ENCODE measurements at places on chromosomes 2 and 18.

GRCh38 chr2:5121121-5121520, 571.1 kb upstream of the SOX11 start:
- no peak for DNase-seq

DNA sequence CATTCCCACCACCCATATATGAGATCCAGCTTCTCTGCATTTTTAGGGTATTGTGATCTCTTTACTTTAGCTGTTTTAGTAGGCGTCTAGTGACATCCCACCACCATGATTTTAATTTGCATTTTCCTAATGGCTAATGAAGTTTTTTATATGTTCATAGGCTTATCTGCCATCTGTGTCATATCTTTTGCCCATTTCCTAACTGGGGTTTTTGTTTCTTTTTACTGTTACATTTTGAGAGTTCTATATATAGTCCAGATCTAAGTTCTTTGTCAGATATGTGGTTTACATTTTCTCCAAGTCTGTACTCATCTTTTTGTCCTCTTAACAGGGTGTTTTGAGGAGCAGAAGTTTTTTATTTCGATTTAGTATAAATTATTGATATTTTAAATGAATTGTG, 39.6 kb downstream of the PTPN2 start:
- DNase-seq = no peak

DNA sequence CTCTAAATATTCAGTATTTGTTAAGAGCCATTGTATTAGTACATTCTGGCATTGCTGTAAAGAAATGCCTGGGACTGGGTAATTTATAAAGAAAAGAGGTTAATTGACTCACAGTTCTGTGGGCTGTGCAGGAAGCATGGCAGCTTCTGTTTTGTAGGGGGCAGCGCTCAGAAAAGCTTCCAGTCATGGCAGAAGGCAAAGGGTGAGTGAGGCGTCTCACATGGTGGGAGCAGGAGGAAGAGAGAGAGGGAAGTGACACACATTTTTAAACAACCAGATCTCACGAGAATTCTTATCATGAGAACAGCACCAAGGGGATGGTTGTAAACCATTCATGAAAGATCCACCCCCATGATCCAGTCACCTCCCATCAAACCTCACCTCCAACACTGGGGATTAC, 13.8 kb upstream of the CCDC102B start:
- no peak for DNase-seq

DNA sequence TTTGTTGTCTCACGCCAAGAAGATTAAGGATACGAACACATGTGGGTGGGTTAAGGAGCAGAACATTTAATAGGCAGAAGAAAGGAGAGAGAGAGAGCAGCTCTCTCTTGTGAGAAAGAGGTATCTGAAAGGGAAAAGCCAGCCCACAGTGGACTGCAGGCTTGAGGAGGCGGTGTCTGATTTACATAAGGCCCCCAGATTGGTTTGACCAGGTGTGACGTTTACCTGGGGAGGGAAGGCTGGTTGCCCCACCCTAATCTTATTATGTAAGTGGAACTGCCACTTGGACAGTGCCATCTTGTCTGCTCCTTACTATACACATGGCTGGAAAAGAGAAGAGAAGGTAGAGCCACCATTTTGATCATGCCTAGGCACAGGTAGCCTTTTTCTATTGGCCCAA, 189.2 kb downstream of the NCK2 start:
- no peak for DNase-seq

GRCh38 chr2:126801473-126801872, 97.2 kb upstream of the TEX51 start:
- DNase-seq = no peak

DNA sequence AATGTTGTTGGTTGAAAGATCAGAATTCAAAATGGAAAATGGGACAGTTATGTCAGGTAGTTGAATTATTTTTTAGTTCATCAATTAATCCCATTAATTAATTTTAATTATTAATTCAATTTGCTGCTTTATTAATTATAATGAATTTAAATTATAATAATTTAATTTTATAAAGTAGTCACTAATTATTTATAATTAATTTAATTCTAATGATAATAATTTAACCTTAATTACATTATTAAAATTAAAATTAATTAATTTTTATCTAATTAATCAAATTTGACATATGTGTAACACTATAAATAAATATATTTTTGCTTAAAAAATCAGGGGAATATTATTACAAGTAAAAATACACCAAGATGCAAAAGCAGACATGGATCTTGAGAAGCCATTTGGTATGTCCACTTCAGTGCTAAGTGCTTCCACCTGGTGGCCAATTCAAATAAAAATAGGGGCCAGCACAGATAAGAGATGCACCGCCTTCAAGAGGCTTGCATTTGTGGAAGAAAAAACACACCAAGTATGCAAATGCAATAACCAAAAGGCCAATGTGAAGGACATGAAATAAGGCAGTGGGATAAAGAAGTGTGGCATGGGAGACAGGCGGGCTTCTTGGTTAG, 73.2 kb downstream of the MBP start:
- DNase-seq = no peak

GRCh38 chr2:239298116-239298804, 102.6 kb downstream of the HDAC4 start:
- no peak for DNase-seq

DNA sequence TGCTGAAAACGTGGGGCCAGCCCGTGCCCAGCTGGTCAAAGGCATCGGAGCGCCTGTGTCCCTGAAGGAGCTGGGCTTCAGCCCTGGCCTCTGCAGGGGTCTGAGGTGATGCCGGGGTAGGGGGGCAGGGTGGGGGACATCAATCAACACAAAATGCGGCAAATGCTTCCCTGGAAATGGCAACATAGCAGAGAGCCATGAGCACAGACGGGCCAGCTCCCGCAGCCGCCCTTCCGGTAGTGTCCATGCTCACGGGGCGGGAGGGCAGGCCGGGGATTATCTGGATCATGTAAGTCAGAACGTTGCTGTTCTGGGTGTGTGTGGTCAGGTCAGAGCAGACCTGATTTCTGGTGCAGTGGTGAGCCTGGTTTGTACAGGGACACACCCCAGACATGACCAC, 56.5 kb upstream of the TWIST2 start:
- no peak for DNase-seq

- DNase-seq = no peak
Measured at GRCh38 chr2:222794585-222795449, 66.0 kb upstream of the ACSL3 start.

- no peak for DNase-seq
Measured at GRCh38 chr18:32298171-32298667, 108.4 kb downstream of the MEP1B start.

DNA sequence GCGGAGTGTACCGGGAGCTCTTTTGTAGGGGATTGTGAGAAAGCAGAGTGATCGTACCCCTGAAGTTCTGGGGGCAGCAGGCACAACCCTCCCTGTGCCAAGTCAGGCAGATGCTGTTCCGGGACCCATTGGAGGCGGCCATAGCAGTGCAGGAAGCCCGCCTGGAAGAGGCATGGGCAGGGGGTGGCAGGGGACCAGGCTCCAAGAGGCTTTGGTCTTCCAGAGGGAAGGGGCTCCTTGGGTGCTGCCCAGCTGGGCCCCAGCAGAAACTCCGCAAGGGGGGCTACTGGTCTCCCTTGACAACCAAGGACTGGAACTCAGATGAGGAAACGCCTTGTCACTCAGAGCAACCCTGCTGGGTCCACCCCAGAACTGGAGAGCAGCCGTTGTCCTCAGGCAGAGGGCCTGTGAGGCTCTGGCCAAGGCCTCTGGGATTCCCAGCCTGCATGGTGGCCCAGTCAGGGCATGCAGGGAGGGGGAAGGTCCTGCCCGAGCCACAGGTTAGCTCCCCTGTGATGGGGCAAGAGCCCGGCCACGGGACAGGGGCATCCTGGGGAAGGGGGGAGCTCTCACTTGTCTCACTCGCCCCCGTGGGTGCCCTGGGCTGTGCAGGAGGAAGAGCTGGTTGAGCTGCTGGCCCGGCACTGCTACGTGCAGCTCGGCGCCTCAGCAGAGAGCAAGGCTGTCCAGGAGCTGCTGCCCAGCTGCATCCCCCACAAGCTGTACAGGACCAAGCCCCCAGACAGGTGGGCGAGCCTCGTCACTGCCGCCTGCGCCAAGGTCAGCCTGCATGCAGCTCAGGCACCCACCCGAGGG, 21.0 kb upstream of the GPR17 start:
- no peak for DNase-seq

DNA sequence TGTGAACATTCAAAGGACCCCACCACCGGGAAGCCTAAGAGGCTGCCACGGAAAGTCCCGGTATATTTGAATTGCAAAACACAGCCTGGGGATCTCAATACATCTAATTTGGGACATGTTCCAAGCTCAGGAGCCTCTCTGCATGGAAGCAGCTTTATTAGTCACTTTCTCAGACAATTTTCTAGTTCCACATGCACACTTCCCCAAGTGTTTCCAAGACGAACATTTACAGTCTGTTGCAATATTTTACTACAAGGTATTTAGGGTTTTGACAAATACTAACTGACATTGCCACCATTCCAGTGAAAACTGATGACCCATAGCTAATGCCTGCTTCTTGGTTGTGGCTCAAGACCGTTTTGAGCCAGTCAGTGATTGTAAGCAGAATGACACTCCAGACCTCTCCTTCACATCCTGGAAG, 145.3 kb downstream of the NCKAP5 start:
- peak; percentile 20 for DNase-seq

DNA sequence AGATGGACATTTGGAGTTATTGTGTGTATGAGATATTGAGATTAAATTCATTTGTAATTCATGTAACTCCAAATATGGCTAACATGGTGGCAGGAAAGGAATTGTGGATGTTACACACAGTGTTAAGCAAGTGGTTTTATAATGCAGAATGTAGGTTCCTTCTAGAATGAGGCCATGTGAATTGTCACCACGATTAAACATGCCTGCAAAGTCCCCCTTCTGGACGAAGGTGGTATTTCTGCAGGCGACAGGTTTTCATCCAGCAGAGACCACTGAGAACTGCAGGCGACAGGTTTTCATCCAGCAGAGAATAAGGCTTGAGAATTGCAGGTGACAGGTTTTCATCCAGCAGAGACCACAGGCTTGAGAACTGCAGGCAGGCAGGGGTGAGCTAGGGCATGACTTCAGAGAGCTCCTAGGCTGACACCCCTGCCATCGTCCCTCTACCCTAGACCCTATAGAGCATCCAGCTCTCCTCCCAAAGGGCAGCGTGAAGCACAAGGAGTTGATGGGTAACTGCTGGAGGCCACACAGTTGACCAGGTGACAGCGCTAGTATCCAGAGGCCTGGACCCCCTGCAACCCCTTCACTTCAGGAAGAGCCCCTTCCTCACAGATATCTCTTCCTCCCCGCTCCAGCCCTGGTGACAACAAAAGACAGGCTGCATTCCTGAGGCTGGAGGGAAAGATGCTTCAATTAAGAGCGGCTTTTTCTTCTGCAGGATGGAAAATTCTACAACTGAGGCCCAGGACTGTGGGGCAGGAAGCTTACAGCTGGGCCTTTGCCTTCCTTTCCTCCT, 175.8 kb downstream of the LOXHD1 start:
- DNase-seq = peak; percentile 18

- no peak for DNase-seq
Measured at GRCh38 chr2:154551649-154552048, 146.8 kb upstream of the KCNJ3 start.

- DNase-seq = no peak
Measured at GRCh38 chr2:212032536-212033219, 505.9 kb downstream of the ERBB4 start.

DNA sequence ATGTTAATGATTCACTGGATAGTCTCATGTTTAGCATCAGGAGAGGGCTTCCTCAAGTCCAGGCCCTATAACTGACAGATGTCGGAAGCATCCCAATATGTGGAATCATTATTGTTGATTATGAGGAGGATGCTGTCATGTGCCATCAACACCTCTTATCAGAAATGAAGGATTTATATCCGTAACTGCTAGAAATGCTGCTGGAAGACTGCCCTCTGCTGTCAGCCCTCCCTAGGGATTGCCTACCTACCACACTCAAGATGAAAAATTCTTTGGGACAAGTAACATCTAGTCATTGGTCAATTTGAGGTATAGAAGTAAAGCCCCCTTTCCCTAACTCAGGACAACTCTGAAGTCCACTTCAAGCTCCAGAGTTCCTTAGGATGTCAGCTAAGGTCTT, 1166.5 kb upstream of the NXPH2 start:
- no peak for DNase-seq

- DNase-seq = no peak
Measured at GRCh38 chr2:35220461-35220860, 1135.1 kb upstream of the CRIM1 start.

DNA sequence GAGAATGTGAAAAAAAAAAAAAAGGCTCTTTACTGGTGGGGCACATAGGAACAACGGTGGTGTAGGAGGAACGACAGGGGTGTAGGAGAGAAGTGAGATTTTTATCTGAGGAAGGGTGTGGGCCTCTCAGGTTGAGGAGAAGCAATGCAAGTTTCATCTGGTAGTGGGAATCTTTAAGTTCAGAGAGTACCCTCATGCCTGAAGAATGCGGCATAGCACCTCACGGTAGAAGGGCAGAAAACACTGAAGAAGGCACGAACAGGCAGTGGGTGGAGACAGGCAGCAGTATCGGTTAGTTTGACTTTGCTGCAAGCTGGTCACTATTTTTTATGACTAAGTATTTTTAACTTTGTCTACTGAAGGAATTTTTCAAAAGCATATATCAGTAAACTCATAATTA, 52.2 kb upstream of the TSPYL6 start:
- DNase-seq = no peak

DNA sequence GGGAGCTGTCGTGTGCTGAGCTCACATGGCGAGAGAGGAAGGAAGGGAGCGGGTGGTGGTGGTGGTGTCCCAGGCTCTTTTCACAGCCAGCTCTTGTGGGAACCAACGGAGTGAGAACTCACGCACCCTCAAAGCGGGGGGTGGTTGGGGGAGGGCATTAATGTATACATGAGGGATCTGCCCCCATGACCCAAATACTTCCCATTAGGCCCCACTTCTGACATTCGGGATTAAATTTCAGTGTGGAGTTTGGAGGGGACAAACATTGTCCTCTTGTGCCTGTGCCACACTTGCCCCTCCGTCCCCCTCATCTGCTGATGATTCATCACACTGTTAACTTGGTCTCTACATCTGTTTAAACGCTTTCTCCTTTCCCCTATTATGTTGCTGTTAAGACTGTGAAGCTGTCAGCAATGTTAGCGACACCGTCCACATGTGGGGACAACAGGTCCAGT, 22.5 kb downstream of the INPP4A start:
- no peak for DNase-seq

- DNase-seq = no peak
Measured at GRCh38 chr18:6370886-6371635, 43.6 kb downstream of the L3MBTL4 start.

DNA sequence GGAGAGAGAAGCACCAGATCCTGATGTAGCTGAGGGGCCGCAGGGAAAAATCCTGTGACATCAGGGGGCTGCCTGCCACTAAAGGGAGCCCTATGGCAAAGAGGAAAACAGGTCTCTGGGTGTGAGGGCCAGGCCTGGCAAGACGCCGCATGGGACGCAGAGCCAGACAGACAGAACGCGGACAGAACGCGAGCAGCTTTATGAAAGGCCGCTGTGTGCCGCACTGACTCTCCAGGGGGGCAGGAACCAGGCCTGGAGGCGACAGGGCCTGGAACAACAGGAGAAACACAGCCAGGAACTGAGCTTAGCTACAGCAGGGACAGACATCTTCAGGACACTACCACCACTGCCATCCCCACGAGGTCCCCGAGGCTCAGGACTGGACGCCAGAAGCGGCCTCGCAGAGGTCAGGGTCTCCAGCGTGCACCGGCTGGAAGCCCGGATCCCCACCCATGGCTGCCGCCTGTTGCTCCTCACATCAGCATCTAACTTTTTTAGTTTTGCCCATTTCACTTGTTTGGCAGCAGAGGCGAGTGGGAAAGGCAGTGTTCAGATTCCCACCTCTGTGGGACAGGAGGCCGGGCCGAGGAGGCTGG, 131.6 kb downstream of the VAPA start:
- no peak for DNase-seq
